GOT3 (cell line): ENCODE measurements at places on chromosomes 11 and 22.

- DNase-seq, result no peak
Measured at GRCh38 chr11:121207485-121208115, 85.0 kb upstream of the SC5D start.

DNA sequence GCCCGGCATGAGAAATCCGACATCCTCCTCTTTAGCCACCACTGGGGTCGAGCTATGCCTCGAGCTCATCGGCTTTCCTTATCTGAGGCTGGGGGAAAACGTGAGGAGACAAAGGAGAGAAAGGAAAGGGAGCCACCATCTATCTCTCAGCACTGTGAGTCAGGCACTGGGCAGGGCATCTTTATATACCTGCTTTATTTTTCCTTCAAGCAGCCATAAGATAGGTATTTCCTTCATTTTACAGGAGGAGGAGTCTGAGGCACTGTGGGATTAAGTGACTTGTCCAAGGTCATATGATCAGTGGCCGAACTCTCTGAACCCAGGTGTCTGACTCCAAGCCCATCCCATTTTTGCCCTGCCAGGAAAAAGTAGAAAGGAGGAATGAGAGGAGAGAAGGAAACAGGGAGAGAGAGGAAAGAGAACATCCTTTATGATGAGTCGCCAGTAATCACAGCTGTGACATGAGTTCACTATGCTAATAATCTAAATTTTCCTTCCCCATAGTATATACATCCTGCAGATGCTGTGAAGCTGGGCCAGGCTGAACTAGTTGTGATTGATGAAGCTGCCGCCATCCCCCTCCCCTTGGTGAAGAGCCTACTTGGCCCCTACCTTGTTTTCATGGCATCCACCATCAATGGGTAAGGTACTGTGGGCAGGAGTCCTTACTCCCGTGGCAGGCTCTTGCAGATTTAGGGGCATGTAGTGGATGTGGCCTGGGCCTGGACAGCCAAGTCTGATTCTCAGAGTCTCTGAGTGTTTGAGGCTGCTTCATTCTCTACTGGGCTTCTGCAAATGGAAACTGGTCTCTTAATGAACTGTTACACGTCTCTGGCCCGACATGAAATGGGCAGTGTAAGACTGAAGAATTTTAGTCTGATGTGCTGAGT is 21.8 kb downstream of the NAT10 start:
- DNase-seq, result no peak

DNA sequence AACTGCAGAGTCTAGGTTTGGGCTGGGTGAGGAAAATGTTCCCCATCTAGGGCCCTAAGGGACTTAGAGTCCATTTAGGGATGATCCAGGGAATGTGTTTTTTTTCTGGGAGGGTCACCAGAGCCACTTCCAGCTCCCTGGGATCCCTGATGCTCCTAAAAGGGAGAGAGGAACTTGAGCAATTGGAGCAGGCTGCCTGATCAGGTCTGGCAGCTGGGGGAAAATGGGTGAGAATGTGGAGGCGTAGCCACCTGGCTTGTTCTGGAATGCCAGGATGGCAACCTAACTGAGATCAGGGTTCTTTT is 1.2 kb downstream of the PGAP2 start:
- no peak for DNase-seq

DNA sequence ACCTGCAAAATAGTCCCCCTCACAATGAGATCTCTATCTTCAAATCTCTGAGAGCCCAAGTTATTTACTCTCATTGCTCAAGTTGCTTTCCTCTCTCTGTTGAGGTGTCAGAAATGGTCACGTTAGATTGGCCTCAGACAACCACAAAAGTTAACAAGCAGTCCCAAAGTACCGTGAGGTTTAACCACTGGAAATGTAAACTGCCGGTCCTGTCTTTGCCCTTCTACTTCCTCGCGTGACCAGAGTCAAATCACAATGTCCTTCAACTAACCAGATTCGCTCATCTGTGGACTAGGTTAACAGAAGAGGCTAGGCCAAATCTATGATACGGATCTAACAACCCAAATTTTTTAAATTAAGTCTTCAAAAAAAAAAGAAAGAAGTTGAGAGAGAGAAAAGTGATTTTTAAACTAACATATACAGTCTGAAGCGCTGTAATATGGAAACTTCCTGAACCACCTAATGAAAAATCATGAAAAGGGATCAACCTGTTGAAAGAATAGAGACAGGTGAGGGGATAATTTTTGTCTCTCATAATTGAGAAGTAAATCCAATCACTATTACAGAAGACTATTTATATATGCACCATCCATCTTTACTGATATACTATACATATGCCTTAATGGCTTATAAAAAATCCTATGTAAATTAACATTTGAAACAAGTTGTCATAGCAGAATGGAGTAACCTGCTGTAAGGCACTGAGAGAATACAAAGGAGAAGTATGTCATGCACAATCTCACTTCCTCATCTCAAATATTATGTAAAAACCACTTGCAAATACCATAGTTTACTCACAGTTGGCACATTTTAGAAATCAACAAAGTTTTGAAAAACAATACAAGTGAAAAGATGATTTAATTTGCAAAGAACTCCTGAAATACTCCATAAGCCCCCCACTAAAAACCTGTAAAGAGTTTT is 3.3 kb upstream of the JAML start:
- no peak for DNase-seq

GRCh38 chr11:65290448-65291165 is 24.1 kb upstream of the CDC42EP2 start:
- DNase-seq, result peak; percentile 10

DNA sequence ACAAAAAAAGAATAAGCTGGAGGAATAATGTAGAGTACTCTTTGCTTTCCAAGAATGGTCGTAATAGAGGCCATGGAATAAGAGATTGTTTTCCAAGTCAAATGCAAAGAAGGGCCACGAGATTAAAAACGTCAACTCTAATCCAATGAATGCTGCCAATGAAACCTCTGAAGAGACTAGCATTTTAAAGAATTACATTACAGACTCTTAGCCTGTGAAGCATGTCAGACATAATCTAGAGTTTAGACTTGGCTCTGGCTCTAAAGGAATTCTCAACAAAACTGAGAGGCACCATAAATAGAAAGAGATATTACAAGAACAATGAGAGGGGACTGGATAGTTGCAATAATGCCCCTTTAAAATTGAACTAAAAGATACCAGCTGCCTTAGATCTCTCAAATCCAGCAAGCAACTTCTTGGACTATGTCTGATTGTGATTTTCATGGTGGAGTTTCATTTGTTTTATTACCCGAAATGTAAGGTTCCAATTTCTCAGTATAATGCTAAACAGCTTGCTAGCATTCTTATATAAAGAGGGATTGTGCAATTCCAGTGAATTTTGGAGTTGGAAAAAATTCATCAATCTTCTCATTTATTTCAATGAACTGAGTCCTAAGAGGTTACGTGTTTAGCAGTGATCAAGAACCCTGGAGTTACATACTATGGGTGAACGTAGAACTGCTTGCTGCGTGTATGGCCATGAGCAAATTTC is 5.6 kb downstream of the ETS1 start:
- no peak for DNase-seq

DNA sequence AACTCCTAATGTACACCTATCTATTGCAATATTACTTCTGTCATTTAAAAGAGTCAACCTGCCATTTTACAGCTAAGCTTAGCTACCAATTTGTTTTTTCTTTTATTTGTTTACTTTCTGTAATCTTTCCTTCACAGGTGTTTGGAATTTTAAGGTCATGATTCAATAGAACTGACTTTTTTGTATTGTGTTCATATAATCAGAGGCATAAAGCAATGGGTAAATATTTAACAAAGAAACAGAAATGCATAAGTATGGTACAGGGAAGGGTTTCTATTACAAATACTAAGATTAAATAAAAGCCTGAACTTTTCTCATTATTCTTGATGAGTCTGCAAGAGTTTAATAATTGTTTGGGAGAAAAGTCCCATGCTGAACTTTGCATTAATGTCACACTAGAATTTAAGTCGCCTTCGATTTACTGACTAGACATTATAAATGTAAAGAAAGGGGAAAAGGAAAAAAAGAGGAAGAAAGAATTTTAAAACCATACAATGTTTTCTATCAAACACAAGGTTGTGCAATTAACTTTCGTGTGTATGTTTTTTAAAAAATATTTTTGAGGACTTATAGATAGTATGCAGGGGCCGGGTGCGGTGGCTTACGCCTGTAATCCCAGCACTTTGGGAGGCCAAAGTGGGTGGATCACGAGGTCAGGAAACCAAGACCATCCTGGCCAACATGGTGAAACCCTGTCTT is 35.0 kb upstream of the HIPK3 start:
- no peak for DNase-seq

DNA sequence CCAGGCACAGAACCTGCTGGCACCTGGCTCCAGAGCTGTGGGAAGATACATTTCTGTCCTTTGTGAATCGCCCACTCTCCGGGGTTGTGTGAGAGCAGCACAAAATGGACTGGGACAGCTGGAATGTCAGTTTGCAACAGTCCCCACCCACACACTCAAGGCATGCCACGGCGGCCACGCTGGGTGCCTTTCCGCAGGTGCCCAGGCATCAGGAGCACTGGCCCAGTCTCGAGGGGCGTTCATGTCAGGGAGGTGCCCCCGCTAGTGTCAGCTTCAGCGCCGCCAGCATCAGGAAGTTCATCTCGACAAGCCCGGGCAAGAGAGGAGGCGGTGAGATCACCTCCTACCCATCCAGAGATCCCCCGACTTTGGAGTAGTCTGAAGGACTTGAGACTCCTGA is 2.1 kb downstream of the TP53AIP1 start:
- no peak for DNase-seq

GRCh38 chr22:36510384-36510783 is 3.5 kb upstream of the FOXRED2 start:
- DNase-seq, result no peak

DNA sequence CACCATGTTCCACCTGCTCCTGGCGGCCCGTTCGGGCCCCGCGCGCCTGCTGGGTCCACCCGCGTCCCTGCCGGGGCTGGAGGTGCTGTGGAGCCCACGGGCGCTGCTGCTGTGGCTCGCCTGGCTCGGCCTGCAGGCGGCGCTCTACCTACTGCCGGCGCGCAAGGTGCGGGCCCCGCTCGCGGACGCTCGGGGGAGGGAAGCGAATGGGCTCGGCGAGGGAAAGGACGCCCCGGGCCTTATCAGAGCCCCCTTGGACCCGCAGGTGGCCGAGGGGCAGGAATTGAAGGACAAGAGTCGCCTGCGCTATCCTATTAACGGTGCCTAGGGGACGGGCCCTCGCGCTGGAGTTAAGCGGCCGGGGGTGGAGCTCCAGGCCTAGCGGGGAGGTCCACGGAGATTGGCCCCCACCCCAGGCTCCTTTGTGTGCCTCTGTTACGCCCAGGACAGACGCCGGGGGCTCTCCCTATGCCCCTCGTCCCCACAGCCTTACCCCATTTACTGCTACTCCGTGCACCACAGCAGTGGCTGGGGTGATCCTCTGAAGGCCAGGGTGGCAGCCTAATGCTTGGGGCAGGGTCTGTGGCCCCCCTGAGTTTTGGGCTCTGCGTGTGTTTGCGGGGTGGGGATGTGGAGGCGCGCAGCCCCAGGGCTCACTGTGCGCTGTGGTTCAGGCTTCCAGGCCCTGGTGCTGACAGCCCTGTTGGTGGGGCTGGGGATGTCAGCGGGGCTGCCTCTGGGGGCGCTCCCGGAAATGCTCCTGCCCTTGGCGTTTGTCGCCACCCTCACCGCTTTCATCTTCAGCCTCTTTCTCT is 1.1 kb downstream of the TM7SF2 start:
- DNase-seq, result no peak

GRCh38 chr11:1793081-1793480 is 29.4 kb upstream of the CTSD start:
- DNase-seq, result no peak

DNA sequence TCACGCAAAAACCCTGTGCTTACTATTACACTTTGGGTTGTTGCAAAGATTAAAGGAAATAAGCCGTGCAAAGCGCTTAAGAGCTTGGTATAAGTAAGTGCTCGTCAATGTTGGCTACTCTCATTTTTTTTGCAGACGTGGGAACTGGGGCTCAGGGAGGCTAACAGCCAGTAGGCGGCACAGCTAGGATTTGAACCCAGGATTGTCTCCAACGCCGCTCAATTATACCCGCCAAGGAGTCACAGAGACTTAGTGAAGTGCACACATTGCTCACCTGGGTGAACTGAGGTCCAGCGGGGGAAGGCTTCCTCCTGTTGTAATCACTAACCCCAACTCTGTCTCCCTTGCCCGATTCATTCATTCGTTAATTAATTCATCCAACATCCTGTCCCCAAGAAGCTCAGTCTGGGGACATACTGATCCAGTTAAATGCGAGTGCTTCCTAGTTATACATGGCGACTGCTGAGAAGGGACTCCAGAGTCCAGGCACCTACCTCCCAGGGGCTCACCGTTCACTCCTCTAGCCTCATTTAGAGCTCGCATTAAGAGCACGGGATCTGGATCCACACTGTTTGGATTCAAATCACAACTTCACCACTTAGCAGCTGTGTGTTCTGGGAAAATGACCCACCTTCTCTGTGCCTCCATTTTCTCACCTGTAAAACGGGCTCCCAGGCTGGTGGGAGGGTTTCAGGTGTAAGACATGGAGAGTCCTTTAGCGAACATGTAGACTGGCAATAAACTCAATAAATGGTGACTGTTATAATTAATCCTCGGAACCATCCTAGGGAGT is 838 bp upstream of the MTFP1 start:
- DNase-seq, result no peak

- DNase-seq, result no peak
Measured at GRCh38 chr22:25638638-25639037, 74.2 kb downstream of the GRK3 start.

DNA sequence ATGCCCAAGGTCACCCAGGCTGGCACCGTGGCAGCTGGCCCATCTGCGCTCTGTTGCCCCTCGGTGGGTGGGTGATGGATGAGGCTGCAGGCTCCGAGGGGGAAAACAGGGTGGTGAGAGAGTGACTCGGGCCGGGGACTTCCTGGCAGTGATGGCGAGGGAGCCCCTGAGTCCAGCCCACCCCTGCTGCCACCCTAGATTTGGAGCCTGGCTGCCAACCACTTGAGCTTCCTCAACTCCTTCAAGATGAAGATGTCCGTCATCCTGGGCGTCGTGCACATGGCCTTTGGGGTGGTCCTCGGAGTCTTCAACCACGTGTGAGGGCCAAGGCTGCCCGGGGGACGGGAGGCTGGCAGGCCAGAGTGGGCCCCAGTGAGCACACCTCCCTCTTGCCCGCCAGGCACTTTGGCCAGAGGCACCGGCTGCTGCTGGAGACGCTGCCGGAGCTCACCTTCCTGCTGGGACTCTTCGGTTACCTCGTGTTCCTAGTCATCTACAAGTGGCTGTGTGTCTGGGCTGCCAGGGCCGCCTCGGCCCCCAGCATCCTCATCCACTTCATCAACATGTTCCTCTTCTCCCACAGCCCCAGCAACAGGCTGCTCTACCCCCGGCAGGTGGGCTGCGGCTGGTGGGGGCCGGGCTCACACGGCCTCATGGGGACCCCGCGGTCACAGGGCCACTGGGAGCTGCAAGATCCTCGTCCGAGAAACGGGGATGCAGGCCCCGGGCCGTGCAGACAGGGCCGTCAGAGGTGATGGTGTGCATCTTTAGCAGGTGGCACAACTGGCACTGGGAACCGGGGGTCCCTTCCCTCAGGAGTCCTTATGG is 10.1 kb downstream of the TCIRG1 start:
- DNase-seq, result no peak

- DNase-seq, result no peak
Measured at GRCh38 chr22:49365191-49365837, 462.4 kb downstream of the BRD1 start.
